Naive thymus-derived CD4-positive, alpha-beta T cell (primary cell): ENCODE measurements at places on chromosomes 12 and 14. TPM values are rescaled to one million over a fixed set of nuclear protein-coding genes. Genes with fewer than 3 reads are reported as not detected.

DNA sequence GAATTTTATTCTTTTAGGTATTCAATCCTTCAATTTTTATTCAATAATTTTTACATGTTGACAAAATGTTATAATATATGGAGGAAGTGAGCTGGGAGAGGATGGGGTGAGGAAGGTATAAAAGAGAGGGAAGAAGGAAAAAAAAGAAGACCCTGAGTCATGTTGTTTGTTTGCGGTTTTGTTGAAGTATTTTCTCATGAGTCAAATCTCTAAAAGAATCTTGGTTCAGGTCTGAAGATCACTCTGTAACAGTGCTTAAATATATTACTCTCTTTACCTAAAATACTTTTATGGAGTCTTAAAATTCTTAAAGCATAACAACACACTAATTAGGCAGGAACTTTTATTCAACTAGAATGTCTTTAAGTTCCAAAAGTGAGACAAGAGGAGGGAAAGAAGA lies 489.6 kb upstream of the GARIN6 start:
- no peak for DNase-seq

GRCh38 chr12:79766705-79767464 lies 76.1 kb upstream of the PAWR start:
- no peak for DNase-seq

DNA sequence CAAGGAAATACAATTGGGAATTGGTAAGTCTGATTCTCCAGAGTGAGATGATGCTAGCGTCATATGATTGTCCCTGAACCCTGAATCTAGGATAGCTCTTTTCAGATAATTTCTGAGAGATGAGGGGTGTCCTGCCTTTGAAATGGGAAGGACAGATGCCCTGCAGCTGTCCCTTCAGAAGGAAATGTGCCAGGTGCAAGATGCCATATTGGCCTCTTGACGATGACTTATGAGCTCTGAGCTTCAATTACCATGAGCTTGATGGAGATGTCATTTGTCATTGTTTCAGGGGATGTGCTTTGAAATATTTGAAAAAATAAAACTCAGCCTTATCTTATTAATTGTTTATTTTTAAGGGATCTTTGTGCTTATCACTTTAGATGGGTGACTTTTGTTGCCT lies 185.1 kb downstream of the DACT1 start:
- no peak for DNase-seq

DNA sequence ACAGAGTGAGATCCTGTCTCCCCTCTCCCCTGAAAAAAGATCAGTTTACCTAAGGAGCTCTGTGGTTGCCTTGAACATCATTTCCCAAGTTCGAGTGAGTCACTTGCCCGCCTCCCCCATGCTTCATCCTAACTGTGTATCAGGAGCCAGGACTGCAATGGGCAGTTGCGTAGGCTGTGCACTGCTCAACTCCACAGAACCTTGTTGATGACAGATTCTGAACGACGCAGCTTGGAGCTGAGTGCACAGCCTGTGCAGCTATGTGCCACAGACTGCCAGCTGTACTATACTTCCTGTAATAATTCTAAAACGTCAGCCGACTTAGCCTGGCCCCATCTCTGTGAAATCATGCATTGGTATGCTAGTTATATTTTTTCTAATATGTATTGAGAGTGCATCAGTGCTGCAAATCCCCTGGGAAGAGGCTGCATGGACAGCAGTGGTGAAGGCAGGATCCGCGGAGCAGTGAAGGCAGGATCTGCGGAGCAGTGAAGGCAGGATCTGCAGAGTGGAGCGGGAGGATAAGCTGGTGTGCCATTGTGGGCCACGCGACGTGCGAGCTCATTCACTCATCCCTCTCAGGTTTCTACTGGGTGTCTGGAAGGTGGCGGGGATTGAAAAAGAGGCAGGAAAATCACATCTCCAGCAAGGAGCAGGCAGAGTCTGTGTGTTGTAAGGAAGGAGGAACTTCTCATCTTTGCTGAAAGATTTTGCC lies 80.8 kb downstream of the GALNT9 start:
- DNase-seq, result no peak

DNA sequence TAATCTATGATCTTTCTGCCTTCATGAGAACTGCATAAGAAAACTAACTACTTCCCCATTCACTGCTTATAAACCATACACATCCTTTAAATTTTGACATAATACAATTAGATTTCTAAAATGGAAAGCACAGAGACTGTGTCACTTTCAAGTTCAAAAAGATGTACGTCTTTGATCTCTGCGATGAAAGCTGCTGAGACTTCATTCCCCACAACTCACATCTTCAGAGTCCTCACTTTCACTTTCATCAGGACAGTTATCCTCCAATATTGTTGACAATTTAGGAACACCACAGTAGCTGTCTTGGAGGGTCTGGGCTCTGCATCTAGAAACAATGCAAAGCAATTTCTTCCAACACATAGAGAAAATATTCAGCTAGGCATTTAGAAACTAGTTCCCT lies 47.9 kb upstream of the KCNC2 start:
- no peak for DNase-seq

The KLRK1 gene
- 5.1 TPM for total RNA-seq

The NKX2-1 gene
- not detected for total RNA-seq
